ENCODE measurements at places on chromosomes 3 and 15.

DNA sequence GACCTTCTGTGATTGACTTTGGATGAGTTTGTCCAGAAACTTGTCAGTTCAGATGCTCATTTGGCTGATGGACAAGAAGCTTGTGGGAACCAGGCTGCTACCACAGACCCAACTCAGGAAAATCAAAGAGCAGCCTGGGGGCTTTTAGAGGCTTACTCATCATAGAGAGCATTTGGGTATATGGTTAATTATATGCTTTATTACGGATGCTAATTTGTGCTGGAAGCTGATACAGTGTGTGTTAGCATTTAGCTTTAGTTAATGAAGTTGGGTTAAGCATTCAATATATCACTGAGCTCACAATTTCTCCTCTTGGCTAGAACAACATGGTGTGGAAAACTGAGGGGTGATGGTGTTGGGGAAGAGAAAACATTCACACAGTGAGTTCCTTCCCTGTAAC, 664.2 kb upstream of the CFAP20DC start:
- DNase-seq: no peak

- DNase-seq: no peak
Measured at GRCh38 chr3:18988614-18989229, 159.6 kb upstream of the KCNH8 start.

GRCh38 chr3:32843510-32844321, 25.9 kb downstream of the TRIM71 start:
- DNase-seq: no peak

GRCh38 chr3:190261740-190262139, 60.5 kb downstream of the CLDN1 start:
- DNase-seq: no peak

- DNase-seq: no peak
Measured at GRCh38 chr3:18079739-18080138, 337.3 kb upstream of the TBC1D5 start.

DNA sequence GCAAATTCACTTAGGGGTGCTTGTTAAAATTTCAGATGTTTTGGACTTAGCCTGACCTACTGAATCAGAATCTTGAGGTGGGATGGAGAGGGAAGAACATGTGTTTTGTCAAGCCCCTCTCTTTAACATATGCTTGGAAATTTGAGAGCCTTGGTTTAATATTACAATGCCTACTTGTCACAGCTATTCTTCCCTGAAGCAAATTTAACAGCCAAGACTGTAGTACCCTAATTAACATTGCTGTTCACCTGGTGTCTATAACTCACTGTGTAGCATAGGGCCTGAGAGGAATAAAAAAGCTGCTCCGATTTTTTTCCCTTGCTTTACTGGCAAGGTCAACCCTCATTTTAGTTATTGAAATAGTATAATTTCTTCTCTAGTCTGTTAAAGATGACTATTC, 880.1 kb downstream of the CADM2 start:
- no peak for DNase-seq

DNA sequence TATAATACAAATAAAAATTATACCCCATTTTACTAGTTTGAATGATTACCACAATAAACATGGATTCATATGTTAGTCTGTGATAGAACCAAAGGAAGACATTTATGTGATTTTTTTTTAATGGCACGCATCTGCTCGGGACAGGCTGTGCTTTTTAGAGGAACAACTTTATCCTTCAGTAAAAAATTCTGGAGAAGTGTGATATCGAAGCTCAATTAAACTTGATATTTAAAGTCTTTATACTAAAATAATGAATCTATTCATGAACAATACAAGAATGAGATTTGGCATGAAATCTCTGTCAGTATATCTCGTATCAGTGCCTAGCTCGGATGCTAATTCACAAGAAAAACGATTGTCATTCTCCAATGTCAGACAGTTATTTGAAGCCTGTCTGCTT, 230.8 kb upstream of the ZNF717 start:
- no peak for DNase-seq

GRCh38 chr3:187685948-187686347, 15.8 kb upstream of the SST start:
- DNase-seq: no peak

DNA sequence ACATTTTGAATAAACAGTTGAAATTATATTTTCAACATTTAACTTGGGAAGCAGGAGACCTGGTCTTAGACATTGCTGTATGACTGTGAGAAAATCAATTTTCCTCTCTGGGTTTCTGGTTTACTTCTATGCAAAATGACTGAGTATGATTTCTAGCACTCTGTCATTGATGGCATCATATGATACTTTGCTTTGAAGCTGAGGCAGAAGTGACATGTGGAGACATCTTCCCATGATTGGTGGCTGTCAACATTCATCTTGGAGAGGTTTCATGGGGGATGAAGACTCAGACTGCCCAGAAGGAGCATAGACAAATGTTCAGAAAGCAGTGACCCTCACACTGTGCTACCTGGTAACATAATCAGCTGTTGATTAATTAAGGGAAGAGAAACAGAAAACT, 477.9 kb downstream of the PDCD6IP start:
- no peak for DNase-seq

GRCh38 chr3:78274475-78275065, 1234.7 kb downstream of the ROBO2 start:
- DNase-seq: no peak

DNA sequence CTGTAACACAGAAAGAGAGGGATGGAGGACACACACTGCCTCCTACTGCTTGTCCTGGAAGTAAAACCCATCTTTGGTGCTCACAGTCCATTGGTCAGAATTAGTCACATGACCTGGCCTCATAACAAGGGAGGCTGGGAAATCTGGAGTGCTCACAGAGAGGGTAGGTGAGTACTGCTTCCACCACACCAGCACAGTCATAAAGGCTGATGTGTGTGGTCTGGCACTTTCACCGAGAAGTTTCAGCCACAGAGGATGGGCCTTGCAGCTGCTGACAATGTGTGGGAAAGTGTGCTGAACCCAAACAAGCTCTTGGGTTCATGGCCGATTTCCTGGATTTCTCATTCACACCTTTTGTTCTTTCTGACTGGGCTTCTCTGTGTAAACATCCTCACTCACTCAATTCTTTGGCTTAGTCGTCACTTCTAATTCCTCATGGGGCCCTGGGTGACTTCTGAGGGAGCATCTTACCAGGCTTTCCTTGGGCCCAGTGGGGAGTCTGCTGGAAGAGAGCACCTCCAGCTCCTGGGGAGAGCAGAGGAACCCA, 100.7 kb downstream of the ASB7 start:
- peak; percentile 34 for DNase-seq

DNA sequence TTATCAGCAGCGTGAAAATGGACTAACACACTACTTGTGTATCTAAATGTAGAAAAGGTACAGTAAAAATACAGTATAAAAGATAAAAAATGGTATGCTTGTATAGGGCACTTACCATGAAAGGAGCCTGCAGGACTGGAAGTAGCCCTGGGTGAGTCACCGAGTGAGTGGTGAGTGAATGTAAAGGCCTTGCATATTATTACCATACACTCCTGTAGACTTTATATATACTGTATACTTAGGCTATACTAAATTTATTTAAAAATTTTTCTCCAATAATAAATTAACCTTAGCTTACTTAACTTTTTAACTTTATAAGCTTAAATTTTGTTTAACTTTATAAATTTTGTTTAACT, 67.2 kb upstream of the TSPAN3 start:
- DNase-seq: no peak

DNA sequence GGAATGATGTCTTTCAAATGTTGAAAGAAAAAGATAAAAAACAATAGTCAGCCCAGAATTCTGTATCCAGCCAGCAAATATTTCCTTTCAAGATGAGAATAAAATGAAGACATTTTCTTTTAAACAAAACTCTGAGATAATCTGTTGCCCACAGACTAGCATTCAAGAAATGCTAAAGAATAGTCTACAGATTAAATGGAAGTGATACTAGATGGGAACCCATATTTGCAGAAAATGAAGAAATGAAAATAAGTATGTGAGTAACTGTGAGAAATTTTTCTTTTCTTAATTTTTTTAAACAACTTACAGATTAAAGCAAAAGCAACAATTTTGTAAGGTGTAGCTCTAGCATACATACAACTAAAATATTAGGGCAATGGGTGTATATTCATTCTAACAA, 469.8 kb downstream of the IGSF11 start:
- no peak for DNase-seq

DNA sequence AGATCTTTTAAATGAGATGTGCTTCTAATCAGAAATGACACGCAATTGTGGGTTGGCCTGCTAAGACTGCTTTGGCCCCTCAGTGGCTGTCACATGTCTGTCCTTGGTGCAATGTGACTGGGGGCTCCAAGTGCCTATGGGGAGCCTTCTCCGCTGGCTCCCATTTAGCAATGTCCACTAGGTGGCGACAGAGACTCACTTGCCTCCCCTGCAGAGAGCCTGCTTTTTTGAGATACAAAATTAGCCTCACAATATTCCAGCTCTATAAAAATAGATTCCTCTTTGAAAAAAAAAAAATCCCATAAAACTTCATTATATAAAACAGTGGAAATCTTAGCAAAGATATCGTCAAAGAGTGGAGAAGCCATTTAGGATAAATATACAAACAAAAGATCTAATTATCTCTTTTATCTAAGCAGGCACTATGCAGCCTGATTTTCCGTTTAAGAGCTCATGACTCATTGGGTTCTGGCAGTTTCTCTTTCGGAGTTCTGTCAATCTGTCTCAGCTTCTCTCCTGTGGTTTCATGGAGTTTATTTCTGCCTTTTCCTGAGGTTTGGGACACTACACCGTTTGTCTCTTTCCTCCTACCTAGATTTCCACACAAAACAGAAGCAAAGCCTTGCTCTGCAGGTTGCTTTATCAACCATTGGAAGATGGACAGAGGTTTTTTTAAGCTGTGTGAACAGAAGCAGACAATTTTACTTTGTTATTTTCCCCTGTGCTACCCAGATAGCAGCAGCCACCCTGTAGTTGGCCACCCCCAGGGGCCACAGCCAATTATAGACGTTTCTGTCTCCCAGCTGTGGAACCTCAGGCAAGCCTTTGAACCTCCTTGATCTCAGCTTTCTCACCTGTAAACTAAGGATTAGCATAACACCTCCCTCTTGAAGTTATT, 68.4 kb upstream of the TNFAIP8L3 start:
- peak; percentile 84 for DNase-seq

DNA sequence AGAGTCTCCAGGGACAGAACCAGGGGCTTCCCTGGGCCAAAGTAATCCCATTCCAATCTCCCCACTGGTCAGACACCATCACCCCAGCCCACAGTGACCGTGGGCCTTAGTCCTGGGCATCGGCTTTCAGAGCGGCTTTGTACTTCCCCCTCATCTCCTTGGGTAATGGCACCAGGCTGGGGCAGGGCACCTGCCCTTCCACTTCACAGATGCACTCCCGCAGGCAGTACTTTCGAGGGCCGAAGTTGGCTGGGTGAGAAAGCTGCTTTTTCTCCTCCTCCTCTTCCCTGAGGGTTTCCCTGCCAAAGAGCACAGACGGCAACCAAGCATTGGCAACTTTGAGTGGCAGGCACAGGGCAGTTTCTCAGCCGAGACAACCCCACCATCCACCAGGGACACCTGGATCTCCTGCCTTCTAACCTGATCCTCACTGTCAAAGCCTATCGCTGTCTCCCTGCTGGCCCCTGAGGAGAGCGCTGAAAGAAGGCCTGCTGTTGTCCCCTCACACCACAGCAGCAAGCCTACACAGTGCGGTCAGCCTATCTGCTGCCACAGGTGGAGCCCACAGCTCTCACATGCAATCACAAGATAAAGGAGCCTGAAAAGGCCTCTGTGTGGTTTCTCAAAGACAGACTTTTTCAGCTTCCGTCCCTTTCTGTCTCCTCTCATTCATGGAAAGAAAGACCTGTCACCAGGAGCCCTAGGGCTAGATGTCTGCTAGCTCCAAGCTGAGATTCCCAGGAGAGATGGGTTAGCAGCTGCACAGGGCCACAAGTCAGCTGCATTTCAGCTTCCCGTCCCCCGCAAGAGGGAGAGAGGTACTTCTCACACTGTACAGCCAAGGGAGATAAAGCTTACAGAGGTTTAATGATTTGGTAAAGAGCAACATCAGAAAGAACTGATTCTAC, 12.5 kb downstream of the MRPS25 start:
- no peak for DNase-seq

- DNase-seq: no peak
Measured at GRCh38 chr3:7574435-7574834, 713.5 kb downstream of the GRM7 start.

DNA sequence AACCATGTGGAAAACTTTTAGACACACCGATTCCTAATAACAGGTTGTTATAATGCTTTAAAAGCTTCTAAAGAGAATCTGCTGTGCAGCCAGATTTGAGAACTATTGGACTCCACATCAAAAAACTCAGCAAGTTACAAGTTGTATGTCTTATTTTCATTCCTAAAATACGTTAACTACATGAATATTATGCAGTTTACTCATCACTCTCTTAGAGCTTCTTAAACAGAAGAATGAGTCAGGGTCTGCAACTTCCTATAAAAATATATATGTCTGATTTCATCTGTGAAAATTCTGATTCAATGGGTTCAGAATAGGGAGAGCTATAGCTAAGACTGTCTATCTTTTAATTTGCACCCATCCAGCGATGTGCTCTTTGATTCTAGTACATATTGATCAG, 244.2 kb upstream of the EPHA3 start:
- DNase-seq: no peak

DNA sequence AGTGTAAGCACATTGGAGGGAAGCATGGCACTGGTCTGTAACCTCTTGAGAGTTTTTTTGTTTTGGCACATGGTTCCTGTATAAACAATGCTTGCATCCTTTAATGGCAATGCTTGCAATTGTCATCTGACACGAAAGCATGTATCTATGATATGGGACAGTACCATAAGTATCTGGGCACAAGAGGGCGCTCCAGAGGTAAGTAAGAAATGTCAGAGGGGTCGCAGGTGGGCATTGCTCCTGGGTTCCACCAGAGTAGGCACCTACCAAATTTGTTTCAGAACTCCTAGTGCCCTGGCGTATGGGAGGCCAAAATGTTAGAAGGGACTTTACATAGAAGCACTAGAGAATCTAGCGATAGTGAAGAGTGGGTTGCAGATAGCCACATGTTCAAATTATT, 58.7 kb upstream of the BCHE start:
- DNase-seq: no peak

DNA sequence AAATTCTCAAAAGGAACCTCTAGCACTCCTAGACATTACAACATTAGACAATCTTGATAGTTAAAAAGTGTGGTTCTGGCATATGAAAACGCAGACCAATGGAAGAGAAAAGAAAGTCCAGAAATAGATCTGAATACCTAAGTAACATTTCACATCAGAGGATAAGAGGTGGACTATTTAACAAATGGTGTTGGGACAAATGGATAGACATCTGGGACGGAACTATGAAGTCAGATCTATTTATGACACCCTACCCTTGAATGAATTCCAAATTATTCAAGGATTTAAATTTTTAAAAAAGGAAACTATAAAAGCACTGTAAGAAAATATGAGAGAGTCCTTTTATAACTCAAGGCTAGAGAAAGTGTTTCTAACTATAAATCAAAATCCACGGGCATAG, 111.3 kb downstream of the SCN11A start:
- DNase-seq: no peak

GRCh38 chr3:14319654-14320182, 82.7 kb upstream of the SLC6A6 start:
- no peak for DNase-seq

DNA sequence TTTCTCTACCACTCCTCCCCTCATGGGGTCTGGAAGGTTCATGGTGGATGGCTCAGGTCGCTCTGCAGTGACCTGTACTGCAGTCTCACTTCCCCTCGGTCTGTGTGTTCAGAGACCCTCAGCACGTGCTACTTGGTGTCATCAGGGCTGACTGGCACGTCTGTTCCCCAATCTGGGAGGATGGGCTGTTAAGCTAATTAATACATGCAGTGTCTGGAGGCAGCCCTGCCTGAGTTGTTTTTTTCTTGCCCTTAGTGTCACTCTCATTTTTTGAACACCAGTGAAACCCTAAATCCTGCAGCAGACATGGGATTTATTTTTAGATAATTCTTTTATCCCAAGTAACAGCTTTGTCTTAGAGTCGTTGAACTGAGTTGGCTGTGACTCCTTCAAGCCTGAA, 64.6 kb downstream of the ARNT2 start:
- no peak for DNase-seq

Data from right forelimb (tissue), 1 donor.